SK-N-SH (cell line): ENCODE measurements at places on chromosomes 5 and 9.

- no peak for DNase-seq
Measured at GRCh38 chr9:85319936-85320656, 421.7 kb downstream of the AGTPBP1 start.

- DNase-seq: no peak
Measured at GRCh38 chr5:164191240-164191639, 685.8 kb downstream of the MAT2B start.

DNA sequence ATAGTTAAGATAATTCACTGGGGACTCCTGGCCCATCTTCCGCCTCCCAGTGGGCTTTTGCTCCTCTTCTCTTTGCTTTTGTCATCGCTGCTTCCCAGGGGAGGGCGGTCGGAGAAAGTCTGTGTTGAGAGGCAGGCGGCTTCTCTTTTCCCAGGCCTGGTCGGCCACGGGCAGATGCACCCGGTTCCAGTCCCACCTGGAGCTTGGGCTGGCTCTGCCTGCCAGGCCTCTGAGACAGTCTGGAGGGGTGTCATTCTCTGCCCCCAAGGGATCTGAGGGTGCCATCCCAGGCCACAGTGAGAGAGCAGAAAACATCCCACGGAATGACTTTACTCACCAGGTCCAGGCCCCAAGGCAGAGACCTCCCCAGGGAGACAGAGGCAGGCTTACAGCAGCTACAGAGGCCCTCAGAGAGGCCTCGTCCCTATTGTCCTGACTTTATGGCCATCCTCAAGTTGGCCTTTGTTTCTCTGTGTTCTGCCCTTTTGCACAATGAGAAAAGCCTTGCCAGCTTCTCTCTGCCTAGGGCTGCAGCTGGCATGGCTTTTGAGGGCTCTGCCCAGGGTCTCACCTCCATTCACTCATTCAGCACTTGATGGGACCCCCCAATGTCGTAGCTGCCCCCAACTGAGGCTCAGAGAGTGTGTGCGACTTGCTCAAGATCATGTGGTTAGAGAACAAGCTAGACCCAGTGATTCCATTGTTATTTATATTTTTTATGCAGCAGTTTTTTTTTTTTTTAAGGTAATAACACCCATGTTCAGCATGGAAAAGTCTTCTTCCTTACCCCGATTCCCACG is 44.2 kb upstream of the BOD1 start:
- no peak for DNase-seq

GRCh38 chr5:59596586-59597350 is 296.8 kb downstream of the PDE4D start:
- no peak for DNase-seq

DNA sequence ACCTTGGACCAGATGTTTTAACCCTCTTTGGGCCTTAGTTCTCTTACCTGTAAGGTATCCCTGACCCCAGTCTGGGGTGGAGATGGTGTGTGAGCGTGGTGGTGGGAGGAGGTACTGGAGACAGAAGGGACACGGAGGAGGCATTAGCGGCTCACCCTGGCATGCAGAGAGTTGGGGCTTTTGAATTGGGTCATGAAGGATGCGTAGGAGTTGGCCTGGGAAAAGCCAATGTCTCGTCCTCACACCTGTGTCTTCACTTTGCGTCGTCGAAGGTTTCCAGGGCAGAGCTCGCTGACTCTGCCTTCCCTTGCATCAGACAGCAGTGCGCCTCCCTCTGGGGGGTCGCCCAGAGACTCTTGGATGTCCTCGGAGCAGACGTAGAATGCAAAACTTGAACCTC is 11.2 kb downstream of the RXRA start:
- DNase-seq: no peak
